ENCODE measurements at places on chromosomes 1 and 21.
A peak's percentile ranks its signal among the peaks of the same experiment; 100 is the strongest.

- DNase-seq, result no peak
Observed at GRCh38 chr1:215476541-215476940, 90.6 kb upstream of the KCTD3 start.

GRCh38 chr21:34635307-34635706 is 20.4 kb upstream of the RCAN1 start:
- DNase-seq, result peak; percentile 33

DNA sequence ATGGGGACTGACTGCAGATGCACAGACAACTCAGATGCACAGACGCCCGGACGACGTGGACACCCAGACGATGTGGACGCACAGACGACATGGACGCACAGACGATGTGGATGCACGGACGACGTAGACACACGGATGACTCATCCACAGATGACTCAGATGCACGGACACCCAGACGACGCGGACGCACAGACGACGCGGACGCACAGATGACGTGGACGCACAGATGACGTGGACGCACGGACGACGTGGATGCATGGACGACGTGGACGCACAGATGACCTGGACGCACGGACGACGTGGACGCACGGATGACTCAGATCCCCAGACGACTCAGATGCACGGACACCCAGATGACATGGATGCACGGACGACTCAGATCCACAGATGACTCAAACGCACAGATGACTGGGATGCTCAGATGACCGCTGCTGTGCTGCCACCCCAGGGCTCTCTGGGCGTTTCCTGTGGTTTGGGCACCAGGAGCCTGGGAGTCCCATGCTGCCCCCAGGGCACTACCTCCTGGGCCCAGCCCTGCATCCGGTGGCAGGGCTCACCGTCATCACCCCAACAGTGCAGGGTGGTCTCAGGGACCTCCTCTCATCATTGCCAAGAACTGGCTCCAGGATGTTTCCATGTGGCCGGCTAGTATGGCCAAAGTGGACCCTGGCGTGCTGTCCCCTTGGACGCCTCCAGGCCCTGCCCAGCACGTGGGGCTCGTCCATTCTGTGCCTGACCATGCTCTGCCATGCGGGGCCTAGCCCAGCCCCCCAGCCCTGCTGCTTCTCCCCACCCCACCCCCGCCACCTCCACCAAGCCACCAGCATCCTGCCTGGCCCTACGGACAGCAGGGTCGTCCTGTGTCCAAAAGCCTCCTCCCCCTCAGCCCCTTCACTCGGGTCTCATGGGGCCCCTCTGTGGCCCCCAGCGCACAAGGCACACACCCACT is 14.0 kb downstream of the FAAP20 start:
- no peak for DNase-seq

DNA sequence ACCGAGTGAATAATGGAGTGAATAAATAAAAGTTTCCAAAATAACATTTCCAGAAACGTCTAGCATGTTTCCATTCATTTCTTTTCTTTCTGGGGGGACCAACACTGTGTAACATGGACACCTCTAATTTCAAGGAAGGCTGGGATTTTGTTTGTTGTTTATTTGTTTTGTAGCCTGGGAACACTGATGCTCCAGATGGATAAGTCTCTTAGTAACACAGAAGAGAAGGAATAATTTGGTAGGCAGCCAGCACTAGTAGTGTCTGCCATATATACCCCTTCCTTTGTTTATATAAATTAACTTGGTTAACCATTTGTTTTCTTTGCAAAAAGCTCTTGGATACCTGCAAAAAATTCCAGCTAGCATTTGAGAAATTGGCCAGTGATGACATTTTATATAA is 411.4 kb upstream of the DEPDC1 start:
- DNase-seq, result no peak

DNA sequence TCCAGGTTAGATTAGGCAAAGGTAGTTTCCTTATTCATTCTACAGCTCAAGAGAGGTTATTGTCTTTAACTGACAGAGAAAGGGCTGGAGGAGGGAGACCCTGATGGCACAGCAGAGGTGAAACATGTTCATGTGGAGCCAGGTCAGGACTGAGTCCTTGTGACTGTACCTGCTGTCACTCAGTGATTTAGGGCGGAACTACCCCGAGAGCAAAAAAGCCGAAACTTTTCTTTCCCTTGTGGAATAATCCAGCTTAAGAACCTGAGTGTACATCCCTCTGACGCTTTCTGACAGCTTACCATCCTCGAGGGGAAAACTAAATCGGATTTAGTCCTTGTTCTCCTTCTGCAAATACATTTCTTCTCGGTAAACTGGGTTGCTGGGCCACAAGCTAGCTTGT is 273.2 kb downstream of the BACH1 start:
- DNase-seq, result no peak

Measured in HEK293T (cell line).